ENCODE measurements at places on chromosomes 16 and 17.

DNA sequence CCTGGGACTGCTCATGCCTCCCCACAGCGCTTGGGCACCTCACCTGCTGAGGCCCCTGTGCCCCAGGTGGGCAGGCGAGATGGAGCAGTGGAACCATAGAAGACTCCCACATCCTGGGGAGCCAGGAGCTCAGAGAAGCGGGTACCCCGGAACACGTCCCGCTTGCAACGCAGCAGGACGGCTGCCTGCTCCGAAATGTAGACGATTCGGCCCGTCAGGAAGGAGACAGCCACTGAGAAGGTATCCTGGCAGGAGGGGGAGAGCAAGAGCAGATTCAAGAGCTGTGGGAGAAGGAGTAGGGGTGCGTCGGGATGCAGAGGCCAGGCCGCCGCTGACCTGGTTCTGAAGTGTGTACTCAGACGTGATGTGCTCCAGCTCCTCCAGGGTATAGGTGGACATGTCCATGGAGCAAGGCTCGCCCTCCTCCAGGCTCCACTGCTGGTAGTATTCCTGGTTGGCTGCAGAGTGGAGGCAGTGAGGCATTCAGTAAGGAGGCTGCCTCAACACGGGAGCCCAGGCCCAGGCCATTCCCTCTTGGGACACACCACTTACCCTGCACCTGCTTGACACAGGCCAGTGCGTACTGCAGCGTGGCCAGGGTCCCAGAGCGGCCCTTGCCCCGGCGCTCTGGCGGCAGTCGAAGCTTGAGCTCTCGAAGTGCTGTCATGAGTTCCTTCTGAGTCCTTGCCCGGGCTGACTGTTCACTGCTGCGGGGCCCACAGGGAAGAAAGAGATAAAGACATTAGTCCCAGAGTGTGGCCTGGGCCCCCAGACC is 2.6 kb downstream of the PER1 start:
- no peak for DNase-seq

GRCh38 chr17:42408061-42408460 is 15.0 kb downstream of the CAVIN1 start:
- no peak for DNase-seq

GRCh38 chr16:75109732-75110243 is 6.8 kb downstream of the LDHD start:
- DNase-seq: no peak

- no peak for DNase-seq
Measured at GRCh38 chr17:27563532-27563931, 67.5 kb upstream of the LGALS9 start.

DNA sequence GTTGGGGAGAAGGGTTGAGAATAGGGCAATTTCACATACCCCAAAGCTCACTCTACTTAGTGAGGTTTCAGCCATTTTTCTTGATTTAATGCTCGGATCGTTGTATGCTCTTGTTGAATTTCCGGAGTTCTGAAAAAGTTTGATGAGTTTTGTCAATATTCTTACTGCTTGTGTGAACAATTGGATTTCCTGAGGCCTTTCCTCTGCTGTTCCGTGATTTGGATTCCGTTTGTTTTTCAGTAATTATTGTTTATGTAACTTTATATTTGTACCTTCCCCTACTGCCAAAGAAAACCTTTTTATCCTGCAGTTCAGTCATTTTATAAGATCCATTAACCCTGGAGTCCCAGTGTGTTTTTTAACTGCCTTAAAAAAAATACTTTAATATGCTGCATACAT is 62.9 kb downstream of the PHKB start:
- DNase-seq: no peak

GRCh38 chr16:53142823-53143568 is 88.2 kb downstream of the CHD9 start:
- no peak for DNase-seq
